ENCODE measurements at places on chromosomes 7 and 10.
A peak's percentile ranks its signal among the peaks of the same experiment; 100 is the strongest.

- peak; percentile 3 for DNase-seq
Measured at GRCh38 chr10:16470747-16471146, 33.9 kb downstream of the PTER start.

DNA sequence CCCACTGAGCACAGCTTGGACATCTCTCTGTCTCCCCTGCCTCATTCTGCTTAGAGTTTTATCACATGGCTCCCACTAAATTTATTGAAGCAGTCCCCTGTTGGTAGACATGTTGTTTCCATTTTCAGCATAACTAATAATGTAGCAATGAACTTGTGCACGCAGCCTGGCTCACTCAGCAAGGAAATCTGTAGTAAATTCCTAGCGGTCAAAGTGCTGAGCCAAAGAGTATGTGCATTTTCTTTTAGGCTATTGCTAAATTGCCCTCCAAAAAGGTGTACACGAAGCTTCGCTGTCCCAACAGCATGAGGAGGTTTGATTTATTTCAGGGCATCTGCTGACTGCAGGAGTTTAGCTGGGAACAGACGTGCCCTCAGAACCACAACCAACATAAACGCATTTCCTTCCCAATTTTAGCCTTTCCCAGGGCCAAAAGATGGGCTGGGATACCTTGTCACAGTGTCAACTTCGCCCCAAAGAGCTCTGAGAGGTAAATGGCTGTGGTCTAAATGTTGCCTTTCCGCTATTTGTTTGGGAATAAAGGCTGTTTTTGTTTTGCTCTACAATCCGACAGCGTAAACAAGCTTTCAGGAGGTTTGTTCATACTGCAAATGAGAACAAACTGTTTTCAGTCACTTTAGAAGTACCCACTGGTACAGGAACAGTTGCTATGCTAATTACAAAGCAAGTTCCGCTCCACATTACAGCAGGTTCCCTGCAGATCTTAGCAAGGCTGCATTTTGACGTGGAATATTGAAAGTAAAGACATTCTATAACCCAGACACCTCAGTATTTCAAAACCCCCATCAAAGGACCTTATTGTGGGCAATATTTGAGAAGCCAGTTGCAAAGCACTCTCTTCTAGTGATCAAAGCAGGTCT, 16.8 kb downstream of the VSIR start:
- no peak for DNase-seq

- DNase-seq, result no peak
Measured at GRCh38 chr7:150567169-150567568, at the start of gene GIMAP4. GIMAP4 (plus strand) TSS chr7:150567390; CDS start chr7:150569902, 2,512 bp downstream.

DNA sequence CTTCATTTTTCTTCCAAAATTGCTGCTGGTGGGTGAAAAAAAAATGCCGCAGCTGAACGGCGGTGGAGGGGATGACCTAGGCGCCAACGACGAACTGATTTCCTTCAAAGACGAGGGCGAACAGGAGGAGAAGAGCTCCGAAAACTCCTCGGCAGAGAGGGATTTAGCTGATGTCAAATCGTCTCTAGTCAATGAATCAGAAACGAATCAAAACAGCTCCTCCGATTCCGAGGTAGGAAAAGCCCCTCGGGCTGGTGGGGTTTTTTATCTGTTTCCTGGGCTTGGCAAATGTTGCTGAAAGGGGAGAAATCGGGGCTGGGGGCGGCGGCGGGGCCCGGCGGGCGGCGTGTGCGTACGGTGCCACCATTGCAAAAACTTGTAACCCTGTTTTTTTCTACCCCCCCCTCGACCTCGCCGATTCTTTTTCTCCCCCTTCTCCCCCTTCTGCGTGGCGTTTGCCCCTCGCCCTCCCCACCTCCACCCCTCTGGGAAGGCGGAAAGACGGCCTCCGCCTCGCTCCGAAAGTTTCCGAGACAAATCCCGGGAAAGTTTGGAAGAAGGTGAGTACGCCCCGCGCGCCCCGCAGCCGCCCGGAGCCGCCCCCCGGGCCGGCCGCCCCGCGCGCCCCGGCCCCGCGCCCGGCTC, 789 bp downstream of the TCF7L2 start:
- DNase-seq, result no peak

GRCh38 chr10:67969875-67970274, 85.4 kb downstream of the SIRT1 start:
- DNase-seq, result no peak

GRCh38 chr7:54837168-54837567, 78.2 kb upstream of the SEC61G start:
- no peak for DNase-seq

GRCh38 chr7:149664666-149665065, 108.7 kb downstream of the ZNF467 start:
- no peak for DNase-seq

DNA sequence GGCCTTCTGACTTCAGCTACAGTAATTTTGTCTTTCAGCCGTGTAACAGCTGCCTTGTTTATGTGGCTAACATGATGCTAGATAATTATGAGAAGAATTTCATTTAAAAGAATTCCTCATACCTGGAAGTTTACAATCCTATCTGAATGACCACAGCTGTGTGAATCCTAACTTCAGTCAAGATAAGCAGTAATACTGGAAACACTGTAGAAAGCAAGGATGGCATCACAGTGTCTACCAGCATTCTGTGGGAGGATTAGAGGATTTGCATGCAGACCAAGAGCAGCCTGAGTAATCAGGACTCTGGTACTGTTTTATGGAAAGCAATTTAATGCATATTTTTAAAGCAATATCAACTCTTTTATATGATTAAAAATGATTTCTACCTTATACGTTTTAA, 282.4 kb downstream of the EXOC4 start:
- no peak for DNase-seq

- DNase-seq, result no peak
Measured at GRCh38 chr10:10828623-10829022, 189.0 kb upstream of the CELF2 start.

Data from stimulated activated CD4-positive, alpha-beta T cell treated with anti-CD3 and anti-CD28 coated beads, Interleukin-4, amount 100 ng/mL, for 48 hours (primary cell).